Urothelium cell line (cell line): ENCODE measurements at places on chromosomes 4 and X.
A peak's percentile ranks its signal among the peaks of the same experiment; 100 is the strongest.

DNA sequence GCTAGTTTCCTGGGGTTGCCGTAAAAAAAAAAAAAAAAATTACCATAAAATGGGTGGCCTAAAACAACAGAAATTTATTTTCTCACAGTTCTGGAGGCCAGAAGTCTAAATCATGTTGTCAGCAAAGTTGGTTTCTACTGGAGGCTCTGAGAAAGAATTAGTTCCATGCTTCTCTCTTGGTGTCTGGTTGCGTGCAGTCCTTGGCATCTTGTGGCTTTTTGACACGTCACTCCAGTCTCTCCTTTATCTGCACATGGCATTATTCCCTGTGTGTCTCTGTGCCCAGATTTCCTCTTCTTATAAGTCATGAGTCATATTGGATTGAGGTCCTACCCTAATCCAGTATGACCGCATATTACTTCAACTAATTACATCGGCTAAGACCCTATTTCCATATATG, 38.7 kb downstream of the SPATA4 start:
- no peak for DNase-seq

DNA sequence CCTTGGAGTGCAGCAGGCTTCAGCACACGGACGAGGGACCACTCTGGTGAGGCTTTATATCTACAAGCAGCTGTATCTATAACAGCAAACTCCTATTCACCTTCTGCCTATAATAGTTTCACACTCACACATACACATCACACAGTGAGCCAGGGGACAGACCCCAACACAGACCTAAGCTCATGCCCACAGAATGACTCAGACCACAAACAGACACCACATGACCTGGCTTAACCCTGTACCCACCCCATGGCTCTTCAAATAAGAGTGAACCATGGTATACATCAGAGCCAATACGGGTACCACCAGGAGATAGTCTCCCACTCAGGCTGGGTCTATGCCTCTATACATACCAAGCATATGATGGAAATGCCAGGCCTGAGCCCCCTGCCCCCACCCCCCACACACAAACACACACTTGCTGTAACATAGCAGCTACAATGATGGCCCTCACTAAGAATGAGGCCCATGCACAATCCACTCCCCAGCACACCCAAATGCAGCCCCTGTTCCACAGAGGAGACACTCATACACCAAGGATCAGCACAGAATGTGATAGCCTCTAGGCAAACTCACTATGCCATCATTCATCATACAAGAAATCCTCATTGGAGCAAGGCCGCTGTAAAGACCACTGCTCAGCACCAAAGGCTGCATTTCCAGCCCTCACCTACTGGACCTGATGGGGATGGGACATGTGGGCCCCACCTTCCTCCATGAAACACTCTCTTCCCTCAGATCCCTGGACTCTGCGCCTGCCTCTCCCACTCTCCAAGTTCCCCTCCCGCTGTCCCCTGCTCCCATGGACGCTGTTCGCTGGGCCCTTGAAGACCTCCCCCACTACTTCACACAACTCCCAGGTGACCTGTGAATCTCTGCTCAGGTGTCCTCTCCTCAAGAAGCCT, 62.1 kb upstream of the XIAP start:
- DNase-seq, result peak; percentile 2

GRCh38 chr4:170794525-170794924, 704.8 kb upstream of the AADAT start:
- DNase-seq, result no peak

- DNase-seq, result peak; percentile 43
These were observed 893.9 kb downstream of the PCDH7 start for GRCh38 chr4:31613946-31614623.

DNA sequence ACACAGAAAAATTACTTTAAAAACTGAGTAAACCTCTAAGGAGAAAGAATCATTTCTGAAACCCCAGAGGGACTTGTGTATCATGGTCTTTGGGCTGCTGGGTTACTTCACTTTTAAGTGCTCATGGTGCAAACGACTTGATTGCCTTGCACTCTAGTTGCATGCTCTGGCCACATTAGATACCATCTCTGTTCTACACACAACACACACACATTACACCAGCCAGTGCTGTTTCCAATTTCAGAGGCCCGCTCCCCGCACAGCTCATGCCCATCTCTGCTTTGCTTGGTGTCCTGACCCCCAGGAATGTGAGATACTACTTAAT, 2.1 kb downstream of the PPP3CA start:
- no peak for DNase-seq

- no peak for DNase-seq
These were observed 6.2 kb downstream of the MBNL3 start for GRCh38 chrX:132482632-132483031.

GRCh38 chr4:109631532-109632108, 71.6 kb downstream of the MCUB start:
- no peak for DNase-seq

GRCh38 chrX:134020910-134021309, 35.5 kb upstream of the GPC3 start:
- DNase-seq, result no peak

GRCh38 chrX:153587342-153587741, 11.6 kb downstream of the CCNQ start:
- no peak for DNase-seq
